ENCODE measurements at places on chromosomes 13 and 19.

DNA sequence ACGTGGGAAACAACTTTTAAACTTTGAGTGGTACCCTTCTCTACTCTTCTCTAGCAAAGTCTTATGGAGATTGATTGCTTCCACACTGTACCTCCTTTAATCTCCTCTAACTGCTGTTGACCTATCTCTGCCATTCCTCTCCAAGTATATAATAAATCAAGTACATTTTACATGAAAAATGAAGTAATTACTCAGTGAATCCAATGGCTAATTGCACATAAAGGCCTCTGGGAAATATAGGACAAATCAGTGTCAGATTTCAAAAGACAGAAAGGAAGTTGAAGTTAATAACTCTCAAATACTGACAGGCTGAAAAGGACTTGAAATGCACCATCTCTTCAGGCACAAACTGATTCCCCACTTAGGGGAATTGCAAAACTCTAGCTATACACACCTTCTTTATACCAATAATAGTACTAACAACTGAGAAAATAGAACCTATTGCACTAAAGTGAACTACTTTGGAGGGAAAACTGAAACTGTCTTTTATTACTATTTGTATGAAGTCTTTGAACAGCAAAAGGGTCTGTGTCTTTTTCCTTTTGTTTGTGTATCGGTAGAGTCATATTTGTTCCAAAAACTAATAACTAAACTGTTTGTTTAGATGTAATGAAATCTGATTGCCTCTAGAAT is 701.1 kb downstream of the PCDH9 start:
- no peak for DNase-seq

DNA sequence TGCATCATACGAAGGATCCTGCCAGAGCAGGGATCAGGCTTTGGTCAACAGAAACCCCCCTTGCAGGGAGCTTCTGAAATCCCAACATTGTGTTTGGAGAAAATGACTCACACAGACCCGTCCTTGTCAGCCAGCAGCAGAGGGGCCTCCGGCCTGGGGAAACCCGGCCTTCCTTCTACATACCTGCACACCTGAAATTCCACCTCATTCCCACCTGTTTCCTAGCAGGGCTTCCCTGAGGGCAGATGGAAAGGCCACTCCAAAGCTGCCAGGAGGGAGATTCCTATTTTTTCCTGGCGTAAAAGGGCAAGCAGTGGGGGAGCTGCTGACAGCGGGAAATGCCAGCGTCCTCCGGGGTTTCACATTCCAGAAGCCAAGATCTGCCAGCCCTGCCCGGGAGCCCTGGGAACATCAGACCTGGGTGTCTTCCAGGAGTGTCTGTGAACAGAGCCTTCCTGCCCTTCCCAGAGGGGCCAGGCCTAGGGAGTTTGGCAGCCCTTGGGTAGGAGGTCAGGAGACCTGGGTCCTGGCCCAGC is 3.0 kb upstream of the IGFL1 start:
- DNase-seq, result no peak

DNA sequence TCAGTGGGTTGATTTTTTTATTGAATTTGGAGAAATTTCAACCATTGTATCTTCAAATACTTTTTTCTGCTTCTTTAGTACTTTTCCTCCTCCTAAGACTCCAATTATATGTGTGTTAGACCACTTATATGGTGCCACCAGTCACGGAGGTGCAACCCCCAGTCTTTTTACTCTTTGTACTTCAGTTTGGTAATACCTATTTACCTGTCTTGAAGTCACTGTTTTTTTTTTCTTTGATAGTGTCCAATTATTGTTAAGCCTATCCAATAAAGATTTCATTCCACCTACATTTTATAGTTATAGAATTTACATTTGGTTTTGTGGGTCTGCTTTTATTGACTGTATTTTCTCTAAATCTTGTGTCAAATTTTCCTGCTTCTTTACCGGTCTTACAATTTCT is 14.9 kb downstream of the ZNF283 start:
- no peak for DNase-seq

DNA sequence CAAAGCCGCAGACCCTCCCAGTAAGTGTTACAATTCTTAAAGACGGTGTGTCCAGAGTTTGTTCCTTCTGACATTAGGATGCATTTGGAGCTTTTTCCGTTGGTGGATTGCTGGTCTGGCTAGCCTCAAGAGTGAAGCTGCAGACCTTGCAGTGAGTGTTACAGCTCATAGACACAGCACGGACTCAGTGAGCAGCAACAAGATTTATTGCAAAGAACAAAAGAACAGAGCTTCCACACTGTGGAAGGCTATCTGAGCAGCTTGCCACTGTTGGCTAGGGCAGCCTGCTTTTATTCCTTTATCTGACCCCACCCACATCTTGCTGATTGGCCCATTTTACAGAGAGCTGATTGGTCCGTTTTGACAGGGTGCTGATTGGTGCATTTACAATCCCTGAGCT is 242.8 kb upstream of the SGCG start:
- DNase-seq, result no peak

DNA sequence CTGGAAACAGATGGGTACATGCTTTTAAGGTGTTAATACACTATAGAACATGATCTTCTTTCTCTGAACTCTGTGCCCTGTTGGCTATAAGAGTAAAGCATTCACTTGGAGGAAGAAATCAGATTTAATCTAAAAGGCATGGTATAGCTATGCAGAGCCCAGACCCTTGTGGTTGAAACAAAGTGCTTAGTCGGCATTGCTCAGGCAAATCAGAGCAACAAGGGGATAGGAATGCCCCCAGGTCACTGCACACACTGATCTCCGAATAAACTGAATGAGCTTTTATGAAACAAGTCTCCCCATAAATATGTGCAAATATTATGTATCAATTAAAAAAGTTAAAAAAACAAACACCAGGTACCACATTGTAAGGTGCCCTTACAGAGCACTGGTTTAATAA is 52.0 kb upstream of the RGCC start:
- no peak for DNase-seq

GRCh38 chr13:100290165-100290801 is 201.4 kb downstream of the PCCA start:
- DNase-seq, result no peak

DNA sequence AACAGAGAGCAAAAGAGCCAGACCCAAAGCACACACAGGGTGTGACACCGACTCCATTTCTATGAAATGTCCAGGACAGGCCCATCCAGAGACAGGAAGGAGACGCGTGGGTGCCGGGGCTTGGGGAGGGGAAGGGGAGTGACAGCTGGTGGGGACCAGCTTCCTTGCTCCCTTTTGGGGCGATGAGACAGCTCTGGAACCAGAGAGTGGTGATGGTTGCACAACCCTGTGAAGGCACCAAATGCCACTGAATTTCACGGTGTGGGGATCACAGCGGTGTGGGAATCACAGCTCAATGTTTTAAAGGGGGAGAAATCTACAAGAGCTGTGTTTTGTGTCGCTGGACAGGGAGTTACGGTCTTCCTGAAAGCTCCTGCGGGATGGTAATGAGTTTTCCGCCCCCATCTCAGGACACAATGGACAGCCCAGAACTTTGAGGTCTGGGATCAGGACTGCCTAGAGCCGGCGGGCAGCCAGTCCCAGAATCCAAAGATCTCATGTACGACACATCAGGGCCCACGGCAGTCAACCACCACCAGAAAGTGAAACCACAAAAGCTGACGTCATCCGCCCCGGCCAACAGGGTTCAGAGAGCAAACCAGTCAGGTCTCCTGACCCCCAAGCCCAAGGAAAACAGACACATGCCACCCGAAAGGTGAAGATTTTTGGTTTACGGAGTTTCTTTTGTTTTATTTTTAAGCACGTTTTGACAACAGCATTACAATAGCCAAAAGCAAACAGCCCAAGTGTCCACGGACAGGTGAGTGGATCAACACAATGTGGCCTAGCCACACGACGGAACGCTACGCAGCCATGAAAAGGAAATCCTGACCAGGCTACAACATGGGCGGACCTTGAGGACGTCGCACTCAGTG is 7.3 kb downstream of the SGTA start:
- DNase-seq, result no peak

- DNase-seq, result no peak
Measured at GRCh38 chr19:51959791-51960190, 26.8 kb downstream of the ZNF350 start.

GRCh38 chr13:99981735-99982035 is at the start of gene ZIC2:
TSS of gene ZIC2 (plus strand) at chr13:99981784. CDS start at chr13:99982065, 281 bp downstream.
- DNase-seq, result no peak

Measured in KG1 (cell line).